ENCODE measurements at places on chromosomes 11 and 22.

DNA sequence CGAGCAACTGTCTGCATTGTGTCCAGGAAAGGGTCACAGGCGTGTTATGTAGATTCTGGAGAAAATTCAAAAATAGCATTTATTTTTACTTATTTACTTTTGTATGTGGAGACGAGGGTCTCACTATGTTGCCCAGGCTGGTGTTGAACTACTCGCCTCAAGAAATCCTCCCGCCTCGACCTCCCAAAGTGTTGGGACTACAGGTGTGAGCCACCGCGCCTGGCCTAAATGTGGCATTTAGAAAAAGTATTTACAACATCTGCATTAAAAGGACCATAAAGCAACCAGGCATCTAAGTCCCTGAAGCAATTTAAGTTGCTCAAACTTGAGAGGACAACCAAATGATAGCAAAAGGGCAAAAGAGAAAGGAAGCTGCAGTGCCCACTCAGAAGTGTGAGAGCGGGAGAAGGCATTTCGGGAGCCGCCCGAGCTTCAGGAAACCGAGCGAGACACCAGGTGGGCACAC, 595 bp downstream of the TRIM66 start:
- no peak for DNase-seq

DNA sequence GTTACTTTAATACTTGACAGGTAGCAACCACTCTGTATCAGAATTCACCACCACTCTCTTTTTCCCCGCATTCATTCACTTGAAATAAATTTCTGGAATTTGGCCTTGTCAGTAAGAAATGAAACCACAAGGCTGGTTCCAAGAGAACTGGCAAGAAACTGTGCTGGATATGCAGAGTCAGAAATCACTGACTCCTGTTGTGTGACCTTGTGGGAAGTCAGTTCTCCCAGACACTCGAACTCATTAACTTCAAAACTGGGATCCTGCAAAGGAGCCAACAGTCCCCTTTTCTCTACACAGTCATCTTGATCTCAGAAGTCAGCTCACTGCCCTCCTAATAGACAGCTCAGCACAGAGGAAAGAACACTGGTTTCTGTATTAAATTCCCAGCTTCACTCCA, 142.7 kb downstream of the LRRC4C start:
- DNase-seq, result no peak

GRCh38 chr11:41872870-41873269, 413.4 kb upstream of the LRRC4C start:
- no peak for DNase-seq

- DNase-seq, result no peak
Observed at GRCh38 chr11:119728211-119728626, 781 bp downstream of the NECTIN1 start.

DNA sequence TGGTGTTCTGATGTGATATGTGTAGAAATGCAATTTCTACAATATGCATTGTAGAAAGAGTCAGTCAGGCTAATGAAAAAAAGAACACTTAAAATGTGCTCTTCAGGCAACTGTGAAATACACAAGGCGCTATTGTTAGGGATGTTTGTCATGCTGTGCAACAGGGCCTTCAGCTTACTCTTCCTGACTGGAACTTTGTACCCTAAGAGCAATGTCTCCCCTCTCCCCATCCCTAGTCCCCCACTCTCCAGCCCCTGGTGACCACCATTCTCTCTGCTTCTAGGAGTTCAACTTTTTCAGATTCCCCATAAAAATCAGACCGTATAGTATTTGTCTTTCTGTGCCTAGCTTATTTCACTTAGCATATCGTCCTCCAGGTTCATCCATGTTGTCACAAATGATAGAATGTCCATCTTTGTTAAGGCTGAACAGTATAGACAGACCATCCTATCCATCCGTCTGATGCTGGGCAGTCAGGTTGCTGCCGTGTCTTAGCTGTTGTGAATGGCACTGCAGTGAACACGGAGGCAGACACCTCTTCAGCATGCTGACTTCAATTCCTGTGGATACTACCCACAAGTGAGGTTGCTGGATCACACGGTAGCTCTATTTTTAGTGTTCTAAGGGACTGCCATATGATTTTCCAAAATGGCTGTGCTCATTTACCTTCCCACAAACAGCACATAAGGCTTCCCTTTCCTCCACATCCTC, 10.7 kb downstream of the NDUFV1 start:
- DNase-seq, result no peak
